ENCODE measurements at places on chromosomes 7 and 10. TPM values are rescaled to one million over a fixed set of nuclear protein-coding genes. Genes with fewer than 3 reads are reported as not detected.

GRCh38 chr10:2081501-2081900, 344.2 kb upstream of the ADARB2 start:
- DNase-seq: no peak

DNA sequence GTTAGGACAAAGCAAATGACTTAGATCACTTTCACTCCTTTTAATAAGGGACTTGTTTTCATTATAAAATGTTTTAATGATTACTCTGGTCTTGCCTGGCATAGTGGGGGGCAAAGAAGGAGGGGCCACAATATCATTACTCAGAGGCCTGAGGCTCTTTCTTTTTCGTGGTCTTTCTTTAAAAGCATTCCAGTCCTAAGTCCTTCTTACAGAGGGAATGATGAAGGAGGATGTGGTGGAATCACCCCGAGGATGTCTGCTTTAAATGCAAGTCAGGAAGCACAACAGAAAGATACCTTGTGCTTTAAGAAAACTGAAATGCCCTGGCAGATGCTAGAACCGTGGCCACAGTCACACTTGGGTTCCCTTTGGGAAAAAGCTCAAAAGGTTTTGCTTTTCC, 379.1 kb downstream of the INHBA start:
- no peak for DNase-seq

DNA sequence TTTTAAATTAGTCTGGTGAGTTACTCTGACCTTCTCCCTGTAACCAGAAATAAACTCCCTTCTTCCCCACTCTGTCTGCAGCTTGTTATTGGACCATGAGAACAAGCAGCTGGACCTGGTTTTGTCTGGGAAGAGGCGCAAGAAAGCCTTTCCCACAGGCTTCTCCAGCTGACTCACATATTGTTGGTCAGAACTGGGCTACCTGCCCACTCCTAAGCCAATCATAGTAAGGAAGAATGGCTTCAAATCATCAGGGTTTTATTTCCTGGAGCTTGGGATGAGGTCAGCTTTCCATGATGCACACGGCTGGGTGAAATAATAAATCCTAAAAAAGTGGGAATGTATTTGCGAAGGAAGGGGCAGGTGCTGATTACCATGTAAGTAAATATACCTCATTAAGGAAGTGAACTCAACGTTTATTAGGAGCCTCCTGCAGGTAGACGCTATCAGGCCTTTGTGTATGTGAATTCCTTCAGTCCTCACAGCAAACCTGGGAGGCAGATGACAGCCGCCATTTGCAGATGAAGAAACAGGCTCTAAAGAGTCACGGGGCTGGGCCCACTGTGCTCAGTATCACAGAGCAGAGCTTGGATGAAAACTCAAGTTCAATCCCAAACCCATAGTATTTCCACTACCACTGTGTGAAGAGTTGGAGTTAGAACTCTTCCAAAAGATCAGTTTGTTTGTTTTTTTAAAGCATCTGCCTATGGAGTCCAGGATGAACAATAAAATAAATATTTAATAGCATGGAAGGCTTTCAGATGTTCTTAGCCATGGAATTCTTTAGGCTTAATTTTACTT, 32.8 kb downstream of the IL15RA start:
- DNase-seq: no peak

- DNase-seq: no peak
Observed at GRCh38 chr7:134946260-134946659, 40.0 kb upstream of the AGBL3 start.

DNA sequence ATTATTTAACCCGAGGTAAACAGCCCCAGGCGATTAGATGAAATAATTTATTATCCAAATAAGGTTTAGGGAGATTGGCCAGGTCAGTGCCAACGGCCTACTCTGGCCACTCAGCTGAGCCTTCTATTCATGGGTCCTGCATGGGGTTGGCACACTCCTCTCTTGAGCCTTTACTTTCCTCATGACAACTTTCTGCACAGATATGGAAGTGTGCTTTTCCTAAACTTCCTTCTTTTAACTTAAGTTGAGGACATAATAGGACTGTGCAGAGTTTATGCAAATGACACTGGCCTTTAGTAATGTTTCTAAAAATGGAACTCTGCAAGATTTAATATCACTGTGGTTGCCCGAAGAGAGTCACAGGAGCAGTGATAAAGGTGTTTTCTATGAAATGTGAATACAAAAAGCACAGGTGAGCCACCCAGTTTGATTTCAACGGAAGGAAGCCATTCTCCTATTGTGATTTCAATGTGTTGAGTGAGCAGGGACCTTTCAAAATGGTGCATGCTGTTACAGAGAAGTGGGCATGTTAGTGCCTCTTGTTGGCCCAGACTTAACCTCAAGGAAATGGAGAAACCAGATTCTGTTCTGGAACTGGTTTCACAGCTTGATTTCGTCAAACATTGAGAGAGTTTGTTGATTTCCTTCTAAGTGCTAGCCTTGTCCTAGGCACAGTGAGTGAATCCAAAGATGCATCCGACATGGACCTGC, 55.7 kb downstream of the LYZL2 start:
- no peak for DNase-seq

DNA sequence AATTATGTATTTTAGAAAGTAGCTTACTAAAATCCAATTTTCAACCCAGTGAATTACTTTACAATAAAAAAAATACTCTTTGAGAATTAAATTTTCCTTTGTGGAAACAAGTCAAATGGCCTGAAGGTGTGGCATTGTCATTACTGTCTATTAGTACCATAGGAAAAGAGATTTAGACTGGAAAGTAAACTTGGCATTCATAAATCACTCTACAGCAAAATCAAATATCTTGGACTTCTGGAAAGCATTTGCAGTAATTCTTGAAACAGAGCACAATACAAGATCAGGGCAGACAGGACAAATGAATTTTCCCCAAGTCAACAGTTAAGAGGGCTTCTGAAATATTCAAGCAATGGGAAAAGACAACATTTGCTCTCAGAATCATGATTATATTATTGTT, 28.0 kb upstream of the SEMA3C start:
- no peak for DNase-seq

DNA sequence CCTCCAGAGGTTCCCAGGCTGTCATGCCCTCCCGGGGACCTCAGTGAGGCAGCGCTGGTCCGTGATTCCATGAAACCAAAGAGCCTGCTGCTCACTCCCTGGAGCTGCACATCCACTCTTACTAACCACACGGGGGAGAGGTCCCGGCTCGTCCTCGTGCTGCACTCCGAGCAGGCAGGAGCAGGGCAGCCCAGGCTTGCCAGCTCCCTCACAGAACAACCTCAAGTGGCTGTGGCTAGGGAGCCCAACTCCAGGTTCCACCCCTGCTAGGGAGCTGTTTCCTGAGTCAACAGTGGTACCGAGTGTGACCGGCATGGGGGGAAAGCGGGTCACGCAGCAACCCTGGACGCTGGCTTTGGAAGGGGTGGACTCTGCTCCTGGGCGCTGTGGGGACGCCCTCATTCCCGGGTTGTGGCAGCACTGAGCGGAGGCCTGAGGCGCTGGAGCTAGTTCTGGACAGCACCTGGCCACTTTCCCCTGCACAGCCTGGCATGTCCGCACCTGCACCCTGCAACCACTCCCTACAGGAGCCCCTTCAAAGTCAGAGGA, 27.9 kb upstream of the PPP2R2D start:
- DNase-seq: no peak

DNA sequence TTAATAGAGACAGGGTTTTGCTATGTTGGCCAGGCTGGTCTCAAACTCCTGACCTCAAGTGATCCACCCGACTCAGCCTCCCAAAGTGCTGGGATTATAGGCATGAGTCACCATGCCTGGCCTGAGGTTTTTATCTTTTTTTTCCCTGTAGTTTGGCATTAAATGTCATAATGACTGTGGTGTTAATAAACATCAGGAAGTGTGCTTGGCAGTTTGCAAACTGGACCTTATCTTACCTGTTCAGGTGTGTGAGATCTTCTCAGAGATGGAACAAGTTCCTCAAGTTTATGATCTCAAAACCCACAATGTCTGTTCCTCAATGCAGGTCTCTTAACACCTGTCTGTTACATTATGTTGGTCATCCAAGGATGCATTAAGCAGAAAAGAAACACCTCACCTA, 80.0 kb downstream of the ARID5B start:
- no peak for DNase-seq

- DNase-seq: no peak
Observed at GRCh38 chr10:132175907-132176581, 10.7 kb upstream of the DPYSL4 start.

- peak; percentile 85 for DNase-seq
Observed at GRCh38 chr10:22325272-22326144, 4.6 kb downstream of the BMI1 start.

- DNase-seq: peak; percentile 77
Observed at GRCh38 chr7:128697302-128697905, 25.3 kb downstream of the GARIN1A start.

DNA sequence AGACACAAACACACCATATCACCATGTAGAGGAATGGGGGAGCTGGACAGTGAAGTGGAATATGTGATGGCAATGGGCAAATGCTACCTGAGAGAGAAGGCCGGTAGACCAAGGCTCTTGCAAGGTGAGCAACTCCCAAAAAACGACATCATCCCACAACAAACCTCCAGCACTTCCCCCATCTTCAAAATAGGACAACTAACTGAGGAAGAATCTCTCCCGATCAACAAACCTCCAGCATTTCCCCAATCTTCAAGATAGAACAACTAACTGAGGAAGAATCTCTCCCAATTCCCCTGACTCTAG, 387.2 kb downstream of the PARD3 start:
- no peak for DNase-seq

DNA sequence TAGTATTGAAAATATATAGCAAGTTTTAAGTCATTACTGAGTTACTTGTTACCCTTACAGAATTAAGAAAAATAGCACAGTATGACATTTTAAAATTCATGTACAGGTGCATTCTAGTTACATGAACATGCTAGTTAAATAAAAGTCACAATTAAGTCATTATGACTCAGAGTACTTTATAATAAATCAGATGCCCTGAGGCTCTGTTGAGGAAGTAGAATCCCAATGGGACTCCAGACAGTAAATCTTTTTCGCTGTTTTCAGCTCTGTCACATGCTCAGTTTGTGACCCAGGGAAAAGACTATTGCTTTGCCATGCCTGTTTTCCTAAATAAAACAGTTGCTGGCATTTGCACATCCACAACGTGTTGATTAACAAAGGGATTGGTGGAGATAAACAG, 21.0 kb downstream of the NUDT13 start:
- no peak for DNase-seq

DNA sequence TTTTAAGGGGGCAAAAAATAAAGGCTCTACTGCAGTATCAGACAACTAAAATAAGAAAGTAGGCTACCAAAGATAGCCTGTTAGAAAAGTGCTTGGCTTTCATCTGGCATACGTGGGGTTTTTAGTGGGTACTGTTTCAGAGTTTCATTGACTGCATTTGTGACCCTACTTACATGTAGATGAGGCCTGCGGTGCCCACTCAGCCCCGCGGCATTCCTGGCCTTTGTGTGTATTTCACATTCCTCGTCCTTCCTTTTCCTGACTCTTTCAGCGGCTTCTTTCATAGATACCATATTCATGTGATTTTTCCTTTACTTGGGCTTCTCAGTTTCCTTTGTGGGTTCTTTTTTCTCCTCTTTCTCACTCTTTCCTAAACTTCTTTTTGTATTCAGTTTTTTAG, 50.7 kb downstream of the UBE3C start:
- DNase-seq: no peak

DNA sequence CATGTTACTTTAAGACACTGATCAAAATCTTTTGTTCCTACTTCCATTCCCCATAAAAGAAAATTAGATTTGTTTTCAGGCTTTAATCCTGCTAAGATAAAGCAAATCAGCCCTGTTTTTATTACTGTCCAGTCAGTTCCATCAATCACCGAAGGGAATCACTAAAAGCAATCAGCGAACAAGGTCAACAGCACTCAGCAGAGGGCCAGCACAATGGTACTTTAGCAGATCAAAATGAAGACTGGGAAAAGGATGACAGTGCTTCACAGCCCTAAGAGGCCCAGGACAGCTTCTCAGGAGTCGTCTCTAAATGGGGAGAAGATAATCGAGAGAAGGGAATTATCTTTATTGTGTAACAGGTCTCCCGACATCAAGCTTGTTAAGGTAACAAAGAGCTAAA, 32.7 kb downstream of the SEM1 start:
- no peak for DNase-seq

DNA sequence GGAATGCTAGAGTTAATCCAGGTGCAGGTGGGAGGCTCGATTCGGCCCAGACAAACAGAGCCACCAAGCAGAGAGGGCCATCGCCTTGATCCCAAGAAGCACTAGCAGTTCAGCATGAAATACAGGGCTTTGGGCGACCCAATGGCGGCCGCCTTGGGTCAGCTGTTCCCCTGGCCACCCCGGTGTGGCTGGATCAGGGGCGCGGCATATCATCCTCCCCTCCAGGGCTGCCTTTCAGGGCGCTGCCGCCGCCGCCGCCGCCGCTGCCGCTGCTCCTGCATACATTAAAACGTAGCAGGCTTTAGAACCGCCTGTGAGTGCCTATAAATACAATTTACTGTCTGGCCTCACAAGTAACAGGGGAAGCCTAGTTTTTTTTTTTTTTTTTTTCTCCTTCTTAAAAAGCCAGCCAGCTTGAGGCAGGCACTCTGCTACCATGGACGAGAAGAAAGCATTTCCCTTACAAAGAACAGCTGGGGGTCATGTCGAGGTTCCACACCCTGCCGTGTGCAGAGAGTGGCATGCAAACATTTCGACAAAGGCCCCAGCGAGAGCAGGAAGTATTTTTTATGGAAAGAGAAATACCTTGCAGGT, 57.7 kb upstream of the EFCAB10 start:
- no peak for DNase-seq

GRCh38 chr10:30705625-30706149, 76.1 kb upstream of the LYZL2 start:
- peak; percentile 56 for DNase-seq

DNA sequence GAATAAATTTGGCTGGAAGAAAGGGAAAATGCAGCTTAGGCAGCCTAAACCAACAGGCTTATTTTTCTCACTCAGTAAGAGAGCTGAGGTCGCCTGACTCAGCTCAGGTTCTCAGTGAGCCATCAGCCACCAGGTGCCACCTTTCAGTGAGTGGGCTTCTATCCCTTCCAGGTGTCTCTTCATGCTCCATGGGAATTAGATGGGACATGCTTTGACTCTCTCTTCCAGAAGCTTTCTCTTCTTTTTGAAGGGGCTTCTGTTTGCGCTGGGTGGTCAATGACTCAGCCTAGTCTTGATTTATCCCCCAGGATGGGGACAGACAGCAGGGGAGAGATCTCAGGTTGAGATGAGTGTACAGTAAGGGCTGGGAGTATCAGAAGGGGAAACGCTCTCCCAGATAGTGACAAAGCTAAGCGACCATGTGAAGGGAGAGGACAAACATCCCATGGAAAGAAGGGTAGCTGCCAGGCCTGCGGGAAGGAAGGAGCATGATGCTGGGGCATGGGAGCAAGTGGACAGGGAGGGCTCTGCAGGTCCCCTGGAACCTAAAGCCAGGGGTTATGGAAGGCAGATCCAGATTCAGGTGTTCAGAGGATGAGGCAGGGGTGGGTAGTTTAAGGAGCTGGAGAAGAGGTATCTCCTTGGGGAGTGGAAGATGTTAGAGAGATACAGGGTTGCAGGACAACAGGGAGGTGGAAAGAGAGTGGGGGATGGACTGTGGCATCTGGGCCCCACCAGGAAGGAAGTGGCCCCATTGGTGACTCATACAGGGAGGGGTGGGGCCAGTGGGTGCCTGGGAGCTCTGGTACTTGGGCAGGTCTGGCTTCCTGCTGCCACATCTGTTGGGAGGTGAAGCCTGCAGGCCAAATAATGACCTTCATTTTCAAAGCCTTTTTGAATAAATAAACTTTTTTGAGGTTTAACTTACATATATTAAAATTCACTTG, 32.5 kb downstream of the OGDH start:
- peak; percentile 72 for DNase-seq

GRCh38 chr10:97199152-97199551, 13.4 kb upstream of the SLIT1 start:
- DNase-seq: no peak

The ATP5MK gene
- total RNA-seq: 107 TPM

The HOXA13 gene
- total RNA-seq: not detected

The OR2A42 gene
- 0.10 TPM for total RNA-seq

The PIP gene
- not detected for total RNA-seq

The NME8 gene
- not detected for total RNA-seq

Data from B cell (primary cell).